ENCODE measurements at places on chromosomes 2 and 18.
A peak's percentile ranks its signal among the peaks of the same experiment; 100 is the strongest.

DNA sequence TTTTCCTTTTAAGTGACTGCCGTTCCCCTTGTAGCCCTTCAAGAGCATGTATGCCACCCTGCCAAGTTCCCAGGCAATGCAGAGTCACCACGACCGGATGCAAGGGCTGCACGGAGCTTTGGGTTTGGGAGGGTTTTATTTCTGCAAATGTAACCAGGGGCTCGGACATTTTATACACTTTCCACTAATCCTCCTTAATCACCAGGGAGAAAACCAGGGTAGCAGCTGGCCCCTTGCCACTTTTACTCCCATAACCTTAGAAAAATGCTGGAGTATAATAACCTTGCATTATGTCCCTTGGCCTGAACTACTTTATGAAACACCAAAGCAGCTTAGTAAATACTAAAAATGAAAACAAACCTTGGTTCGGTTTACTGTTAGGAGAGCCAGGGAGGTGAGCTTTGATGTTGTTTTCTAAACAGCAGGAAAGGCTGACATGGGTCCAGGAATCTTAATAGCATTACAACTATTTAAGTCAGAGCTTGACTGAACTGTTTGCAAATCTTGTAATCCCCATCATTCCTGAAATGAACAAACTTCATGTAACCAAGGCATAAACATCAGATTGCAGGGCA, 152.8 kb upstream of the RIOK3 start:
- peak; percentile 35 for DNase-seq

GRCh38 chr2:173884025-173884802, 81.0 kb downstream of the SP3 start:
- DNase-seq = peak; percentile 32

DNA sequence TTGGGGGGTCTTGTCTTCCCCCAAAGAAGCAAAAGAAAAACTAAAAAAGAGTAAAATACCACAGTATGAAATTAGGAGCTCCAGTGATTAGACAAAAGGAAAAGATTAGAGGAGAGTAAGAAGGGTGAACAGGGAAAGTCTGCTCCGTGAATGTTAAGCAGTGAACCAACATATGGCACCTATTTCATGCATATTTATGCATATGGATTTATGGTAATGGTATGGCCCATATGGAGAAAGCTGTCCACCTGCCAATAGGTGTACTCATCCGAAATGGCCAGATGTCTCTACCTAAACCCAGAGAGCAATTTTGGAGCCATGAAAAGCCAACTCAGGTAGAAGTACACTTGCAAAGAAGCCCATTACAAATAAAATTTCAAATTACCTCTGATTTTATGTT, 404.0 kb upstream of the RAB6C start:
- DNase-seq = no peak

- no peak for DNase-seq
These were observed 283.8 kb downstream of the RDH14 start for GRCh38 chr2:18276583-18277075.

- no peak for DNase-seq
These were observed 38.1 kb upstream of the EML6 start for GRCh38 chr2:54685263-54685775.

- peak; percentile 25 for DNase-seq
These were observed 194.8 kb downstream of the TPGS2 start for GRCh38 chr18:36633961-36634412.

GRCh38 chr2:134457765-134458472, 204.0 kb downstream of the MGAT5 start:
- no peak for DNase-seq

- peak; percentile 75 for DNase-seq
These were observed 185.2 kb upstream of the LRRTM1 start for GRCh38 chr2:80489717-80490116.

DNA sequence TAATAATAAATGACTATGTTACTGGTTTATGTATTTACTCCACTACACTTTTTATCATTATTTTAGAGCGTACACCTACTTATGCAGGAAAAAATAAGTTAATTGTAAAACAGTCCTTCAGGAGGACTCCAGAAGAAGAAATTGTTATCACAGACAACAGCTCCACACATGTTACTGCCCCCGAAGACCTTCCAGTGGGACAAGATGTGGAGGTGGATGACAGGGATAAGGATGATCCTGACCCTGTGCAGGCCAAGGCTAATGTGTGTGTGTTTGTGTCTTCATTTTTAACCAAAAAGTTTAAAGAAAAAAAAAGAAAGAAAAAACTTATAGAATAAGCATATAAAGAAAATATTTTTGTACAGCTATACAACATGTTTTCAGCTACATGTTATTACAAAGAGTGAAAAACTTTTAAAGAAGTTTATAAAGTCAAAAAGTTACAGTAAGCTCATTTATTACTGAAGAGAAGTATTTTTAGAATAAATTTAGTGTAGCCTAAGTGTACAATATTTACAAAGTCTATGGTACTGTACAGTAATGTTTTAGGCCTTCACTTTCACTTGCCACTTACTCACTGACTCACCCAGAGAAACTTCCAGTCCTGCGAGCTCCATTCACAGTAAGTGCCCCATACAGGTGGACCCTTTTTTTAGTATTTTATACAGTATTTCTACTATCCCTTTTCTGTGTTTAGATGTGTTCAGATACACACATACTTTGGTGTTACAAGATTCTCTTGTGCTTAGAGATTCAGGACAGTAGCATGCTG, 7.5 kb downstream of the TGFBRAP1 start:
- no peak for DNase-seq

DNA sequence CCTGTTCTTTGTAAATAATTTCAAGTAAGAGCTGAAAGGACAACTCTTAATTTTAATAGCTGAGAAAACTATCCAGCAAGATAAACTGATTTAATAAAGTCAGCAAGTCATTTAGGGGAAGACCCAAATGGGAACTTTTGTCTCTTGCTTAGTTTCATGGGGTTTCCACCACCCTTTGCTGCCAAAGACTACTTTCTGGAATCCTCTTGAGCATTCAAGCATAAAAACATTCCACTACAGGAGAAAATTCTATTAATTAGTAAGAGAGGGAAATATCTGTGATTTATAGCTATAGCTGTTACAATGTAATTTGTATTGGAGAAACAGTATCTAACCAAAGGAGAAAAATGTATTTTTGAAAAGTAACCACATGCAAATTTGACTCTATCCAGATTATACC, 20.6 kb downstream of the EFEMP1 start:
- no peak for DNase-seq

DNA sequence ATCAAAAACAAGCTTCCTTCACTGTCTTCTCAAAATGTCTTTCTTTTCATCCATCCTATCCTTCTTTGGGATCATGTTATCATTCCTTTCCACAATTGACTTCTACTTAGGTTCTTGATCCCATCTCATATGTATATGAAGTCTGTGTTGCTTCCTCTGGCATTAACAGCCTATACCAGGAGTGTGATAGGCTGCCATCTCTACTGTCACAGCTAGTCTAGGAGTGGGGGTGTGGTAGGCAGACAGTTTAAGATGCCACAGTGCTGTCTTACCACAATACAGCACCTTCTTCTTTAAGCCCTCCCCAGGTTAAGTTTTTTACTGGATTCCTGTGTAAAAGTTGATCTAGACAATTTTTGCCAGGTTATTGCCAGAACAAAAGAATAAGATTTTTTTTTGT, 3.7 kb upstream of the HTR2B start:
- no peak for DNase-seq

GRCh38 chr18:65527879-65528633, 222.8 kb upstream of the CDH7 start:
- peak; percentile 29 for DNase-seq

All from fibroblast of skin of right quadriceps (primary cell).